ENCODE measurements at places on chromosomes 12 and 14.

DNA sequence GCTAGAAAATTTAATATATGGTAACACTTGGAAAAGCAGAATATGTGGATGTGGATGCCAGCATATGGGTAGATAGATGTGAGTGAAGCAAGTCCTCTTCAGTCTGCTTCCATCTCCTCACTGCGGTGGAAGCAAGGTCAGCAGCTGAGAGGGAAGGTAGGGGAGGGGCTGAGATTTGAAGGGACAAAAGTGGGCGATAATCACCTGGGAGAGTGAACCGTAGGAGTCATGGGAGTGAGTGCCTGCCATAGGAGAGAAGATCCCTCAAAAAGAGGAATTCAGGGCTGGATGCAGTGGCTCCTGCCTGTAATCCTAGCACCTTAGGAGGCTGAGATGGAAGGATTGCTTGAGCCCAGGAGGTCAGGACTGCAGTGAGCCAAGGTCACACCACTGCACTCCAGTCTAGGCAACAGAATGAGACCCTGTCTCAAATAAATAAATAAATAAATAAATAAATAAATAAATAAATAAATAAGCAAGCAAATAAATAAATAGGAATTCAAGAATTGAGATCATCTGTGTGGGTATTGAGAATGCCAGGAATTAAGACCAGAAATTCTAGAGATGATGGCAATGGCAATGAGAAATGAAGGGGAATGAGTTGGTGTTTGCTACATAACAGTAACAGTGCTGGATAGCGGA lies 123.4 kb downstream of the BICD1 start:
- no peak for DNase-seq

DNA sequence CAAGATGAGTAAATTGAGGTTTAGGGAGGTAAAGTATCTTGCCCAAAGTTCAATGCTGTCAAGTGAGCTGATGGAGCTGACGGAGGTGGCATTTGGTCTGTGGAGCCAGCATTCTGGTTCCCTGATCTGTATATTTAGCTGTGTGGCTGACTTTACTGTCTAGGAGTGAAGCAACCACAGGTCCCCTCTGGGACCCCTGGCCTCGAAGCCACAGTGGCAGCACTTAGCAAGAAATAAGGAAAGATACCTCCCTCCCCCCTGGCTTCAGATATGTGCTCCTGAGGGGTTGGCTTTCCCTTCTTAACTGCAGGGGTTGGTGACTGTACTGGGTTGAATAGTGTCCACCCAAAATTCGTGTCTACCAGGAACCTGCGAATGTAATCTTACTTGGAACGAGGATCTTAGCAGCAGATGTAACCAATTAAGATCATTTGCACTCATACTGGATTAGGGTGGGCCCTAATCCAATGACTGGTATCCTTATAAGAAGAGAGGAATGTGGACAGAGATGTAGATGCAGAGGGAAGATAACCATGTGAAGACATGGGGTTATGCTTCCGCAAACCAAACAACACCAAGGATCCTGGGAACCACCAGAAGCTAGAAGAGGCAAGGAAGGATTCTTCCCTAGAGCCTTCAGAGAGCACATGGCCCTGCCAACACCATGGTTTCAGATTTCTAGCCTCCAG lies 2.0 kb upstream of the ACVR1B start:
- no peak for DNase-seq

DNA sequence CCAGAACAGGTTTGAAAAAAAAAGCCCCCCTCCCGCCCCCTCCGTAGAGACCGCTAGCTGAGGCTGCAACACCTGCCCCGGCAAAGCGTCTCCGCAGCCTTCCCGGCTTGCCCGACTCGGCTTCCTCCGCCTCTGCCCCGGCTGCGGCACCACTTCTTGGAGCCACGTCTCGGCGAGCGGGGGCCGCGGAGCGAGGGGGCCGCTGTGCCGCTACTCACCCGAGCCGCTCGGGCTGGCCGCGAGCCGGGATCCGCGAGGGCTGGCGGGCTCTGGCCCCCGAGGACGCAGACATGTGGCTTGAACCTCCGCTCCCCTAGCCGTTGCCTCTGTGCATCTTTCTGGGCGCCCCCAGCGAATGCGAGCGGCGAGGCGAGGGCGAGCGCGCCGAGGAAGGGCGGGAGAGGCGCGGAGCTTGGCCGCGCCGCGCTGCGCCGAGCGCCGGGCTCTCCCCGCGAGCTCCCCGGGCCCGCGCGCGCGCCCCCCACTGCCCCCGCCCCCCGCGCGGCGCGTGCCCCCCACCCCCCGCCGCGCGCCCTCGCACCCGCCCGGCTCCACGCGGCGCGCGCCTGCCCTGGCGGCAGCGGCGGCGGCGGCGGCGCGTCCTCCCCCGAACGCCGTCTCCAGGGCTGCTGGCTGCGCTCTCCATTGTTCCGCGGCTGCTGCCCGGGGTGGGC lies 249.5 kb downstream of the APAF1 start:
- DNase-seq, result no peak

DNA sequence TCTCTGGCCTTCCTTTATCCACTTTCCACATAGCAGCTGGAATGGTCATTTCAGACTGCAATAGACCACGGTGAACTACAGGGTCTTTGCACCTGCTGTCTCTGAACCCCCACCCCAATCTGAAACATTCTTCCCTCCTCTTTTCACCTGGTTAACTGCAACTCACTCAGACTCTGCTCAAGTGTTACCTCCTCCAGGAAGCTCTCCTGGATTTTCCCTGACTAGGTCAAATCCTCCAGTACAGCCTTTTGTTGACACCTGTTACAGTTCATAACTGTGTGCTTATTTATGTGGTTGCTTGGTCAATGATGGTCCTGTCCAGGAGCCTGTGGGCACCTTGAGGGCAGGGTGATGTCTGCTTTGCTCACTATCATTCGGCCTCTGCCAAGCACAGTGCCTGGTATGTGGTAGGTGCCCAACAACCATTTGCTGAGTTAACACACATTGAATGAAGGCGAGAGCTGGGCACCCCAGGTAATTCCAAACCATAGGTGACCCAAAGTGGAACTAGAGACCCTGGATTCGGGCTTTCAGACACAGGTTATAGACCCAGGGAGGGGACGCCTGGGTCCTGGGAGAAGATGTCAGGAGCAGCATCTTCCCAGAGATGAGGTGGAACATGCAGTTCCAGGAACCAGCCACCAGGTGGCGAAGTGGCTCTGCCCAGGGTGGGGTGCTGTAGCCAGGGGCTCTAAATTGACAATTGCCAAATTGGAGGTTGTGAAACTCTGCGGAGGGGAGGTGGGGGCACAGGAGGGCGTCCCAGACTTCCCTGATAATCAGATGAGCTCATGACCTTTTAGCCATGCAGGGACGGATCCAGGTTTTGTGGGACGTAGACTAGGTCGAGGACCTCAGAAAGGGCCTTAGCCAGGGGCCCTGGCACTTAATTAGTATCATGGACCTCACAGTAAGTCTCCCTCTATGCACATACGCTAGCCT lies 28.1 kb downstream of the TRPV4 start:
- peak; percentile 26 for DNase-seq

DNA sequence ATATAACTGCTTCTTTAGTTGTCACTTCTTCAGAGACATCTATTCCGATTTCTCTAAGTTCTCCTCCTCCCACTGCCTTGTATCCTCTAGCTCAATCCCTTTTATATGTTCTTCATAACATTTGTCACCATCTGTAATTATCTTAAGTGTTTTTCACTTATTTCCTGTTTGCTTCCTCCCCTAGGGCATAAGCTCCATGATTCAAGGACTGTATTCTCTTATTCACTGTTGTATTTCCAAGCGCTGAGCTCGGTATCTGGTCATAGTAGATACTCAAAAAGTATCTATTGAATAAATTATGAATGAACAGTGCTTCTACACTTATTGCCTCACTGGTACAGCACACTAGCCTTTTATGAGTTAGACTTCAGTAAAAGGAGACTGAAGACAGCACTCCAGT lies 109.0 kb upstream of the TMPO start:
- DNase-seq, result no peak

DNA sequence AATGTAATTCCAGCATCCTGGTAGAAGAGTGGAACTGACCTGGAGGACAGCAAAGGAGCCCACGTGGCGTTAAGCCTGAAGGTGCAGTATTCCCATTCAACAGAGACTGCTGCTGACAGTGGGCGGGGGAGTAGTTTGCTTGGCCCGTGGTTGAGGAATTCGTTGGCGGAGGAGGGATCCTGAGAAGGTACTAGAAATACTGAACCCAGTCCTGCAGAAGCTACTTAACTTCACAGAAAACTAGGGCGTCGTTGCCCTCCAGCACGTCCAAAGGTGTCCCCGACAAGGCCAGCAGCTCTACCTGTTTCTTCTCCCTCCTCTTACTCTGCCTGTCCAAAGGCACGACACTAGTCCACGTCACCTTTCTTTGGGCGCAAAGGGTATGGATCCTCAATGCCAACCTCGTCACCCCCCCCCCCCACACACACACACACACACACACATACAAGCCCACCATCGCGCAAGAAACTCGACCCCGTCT lies 303 bp downstream of the PUS7L start:
- DNase-seq, result no peak

GRCh38 chr14:42110167-42110566 lies 503.5 kb downstream of the LRFN5 start:
- DNase-seq, result no peak

GRCh38 chr12:96233168-96233567 lies 39.0 kb downstream of the ELK3 start:
- no peak for DNase-seq

GRCh38 chr12:16119618-16120415 lies 157.7 kb downstream of the SLC15A5 start:
- DNase-seq, result no peak

- no peak for DNase-seq
Observed at GRCh38 chr12:32881107-32881506, 15.5 kb downstream of the PKP2 start.

DNA sequence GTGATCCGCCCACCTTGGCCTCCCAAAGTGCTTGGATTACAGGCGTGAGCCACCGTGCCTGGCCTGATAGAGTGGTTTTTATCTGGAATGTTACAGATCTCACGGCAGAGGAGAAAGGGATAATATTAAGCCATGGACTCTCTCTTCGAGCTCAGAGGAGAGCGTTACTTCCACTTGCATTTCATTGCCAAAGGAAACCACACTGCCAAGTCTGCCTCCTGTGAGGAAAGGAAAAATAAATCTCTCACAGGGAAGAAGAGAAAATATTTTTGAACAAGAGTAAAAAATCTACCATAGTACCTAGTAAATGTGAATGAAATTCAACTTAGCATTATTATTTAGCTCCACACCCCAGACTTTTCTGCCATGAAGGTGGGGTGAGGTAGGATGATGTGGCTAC lies 319.2 kb upstream of the PRICKLE1 start:
- no peak for DNase-seq

- no peak for DNase-seq
Observed at GRCh38 chr12:31386364-31386777, 60.4 kb upstream of the SINHCAF start.

GRCh38 chr14:93431036-93431670 lies 414 bp downstream of the UNC79 start:
- no peak for DNase-seq

- DNase-seq, result no peak
Observed at GRCh38 chr14:65237023-65237814, 134.9 kb upstream of the MAX start.

GRCh38 chr14:30317729-30318128 lies 241.2 kb upstream of the G2E3 start:
- no peak for DNase-seq

DNA sequence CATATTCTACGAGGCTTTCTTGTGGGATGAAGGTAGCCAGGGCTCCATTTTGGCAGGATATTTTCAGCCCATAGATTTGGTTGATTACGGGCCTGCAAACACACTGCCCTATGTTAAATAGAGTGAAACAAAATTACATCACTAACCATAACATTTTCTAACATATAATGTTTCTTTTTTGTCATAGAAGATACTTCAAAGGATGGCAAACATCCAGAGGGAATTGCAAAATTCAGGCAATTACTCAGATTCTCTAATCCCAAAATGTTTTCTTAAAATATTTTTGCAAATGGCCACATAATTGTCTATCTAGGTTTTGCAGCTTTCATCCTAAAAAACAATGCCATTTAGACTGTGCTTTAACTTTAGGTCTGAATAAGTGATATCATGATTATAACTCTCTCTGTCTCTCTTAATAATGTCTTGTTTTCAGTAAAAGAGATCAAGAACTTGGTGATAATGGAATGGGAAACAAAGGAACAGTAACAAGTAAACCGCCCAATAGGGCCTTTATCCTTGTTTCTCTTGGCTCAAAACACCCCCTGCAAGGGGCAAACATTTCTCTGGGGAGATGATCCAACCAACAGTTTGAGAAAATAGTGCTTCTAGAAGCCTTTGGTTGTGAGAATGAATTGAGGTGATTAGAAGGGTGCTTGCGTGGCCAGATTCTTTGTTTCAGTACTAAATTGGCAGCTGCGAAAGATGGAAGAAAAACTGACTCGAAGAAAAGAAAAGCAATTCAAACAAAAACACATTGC lies 54.4 kb upstream of the BTG1 start:
- no peak for DNase-seq

GRCh38 chr12:2498964-2499500 lies 295.7 kb upstream of the FKBP4 start:
- DNase-seq, result no peak

- no peak for DNase-seq
Observed at GRCh38 chr14:102020058-102020971, 55.9 kb downstream of the DYNC1H1 start.

DNA sequence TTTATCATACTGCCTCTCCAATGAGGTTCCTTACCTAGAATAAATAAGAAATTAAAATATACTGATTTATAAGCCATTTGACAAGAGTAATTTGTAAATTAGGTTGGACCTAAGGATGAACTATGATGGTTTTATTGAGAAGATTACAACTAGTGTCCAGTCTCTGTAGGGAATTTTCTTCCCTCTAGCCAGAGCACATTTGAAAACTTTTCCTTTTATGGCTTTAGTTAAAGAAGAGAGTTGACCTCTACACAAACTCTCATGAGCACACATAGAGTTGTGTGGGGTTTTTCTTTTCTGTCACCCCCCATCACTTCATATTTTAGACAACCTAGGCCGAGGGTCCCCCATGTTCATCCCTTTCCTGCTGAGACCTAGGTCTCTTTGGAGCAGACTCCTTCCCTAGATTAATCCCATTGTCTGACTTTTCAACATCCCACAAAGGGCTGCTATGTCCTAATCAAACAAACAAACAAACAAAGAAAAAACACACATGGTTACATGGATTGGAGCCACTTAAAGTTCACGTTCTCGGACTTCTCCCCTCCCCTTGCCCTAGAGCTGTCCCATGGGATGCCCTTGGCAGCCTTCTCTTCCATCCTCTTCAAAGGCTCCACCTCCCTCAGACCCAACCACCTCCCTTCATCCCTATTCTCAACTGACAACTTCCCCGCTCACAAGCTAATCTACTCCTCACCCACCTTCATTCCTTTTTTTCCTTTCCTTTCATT lies 40.7 kb downstream of the GPR135 start:
- DNase-seq, result no peak
